ENCODE measurements at places on chromosomes 12 and 14.

- DNase-seq: no peak
Measured at GRCh38 chr14:23118506-23119362, at the start of gene CEBPE. CEBPE (minus strand) TSS chr14:23119255; CDS start chr14:23119091, 164 bp downstream.

DNA sequence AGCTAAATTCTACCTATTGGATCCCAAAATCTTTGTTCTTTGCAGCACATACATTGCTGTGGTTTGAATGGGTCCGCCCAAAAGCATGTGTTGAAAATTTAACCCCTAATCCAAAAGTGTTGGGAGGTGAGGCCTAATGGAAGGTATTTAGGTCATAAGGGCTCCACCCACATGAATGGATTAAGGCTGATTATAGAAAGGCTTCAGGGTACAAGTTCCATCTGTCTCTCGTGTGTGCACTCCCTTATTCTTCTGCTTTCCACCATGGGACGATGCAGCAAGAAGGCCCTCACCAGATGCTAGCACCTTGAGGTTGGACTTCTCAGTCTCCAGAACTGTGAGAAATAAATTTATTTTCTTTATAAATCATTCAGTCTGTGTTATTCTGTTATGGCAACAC lies 190.9 kb downstream of the SOX5 start:
- DNase-seq: no peak

DNA sequence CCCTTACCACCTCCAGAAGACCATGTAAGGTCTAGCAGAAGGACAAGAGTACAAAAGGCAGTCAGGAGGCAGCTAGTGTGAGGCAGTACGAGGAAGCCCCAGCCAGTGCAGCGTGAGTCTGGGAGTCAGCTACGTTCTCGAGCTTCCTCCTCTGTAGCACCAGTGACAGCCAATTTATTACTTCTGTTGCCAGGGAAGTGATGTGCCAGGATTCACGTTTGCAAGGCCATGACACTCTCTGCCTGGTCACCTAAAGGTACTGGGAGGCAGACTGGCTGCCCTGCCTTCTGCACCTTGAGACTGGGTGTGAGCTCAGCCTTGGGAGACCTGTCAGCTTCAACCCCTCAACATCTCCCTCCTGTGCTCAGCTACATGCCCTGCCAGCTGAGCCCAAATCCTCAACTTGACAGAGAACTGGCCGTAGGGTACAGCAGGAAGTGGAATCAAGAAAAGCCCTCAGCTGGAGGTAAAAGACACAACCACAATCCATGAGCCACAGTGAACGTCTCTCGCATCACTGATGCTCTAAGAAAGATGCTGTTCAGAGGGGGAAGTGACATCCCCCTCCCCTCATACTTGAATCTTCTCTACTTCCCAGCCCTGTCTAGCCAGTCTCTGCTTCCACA lies 182.5 kb upstream of the RGS6 start:
- DNase-seq: no peak

DNA sequence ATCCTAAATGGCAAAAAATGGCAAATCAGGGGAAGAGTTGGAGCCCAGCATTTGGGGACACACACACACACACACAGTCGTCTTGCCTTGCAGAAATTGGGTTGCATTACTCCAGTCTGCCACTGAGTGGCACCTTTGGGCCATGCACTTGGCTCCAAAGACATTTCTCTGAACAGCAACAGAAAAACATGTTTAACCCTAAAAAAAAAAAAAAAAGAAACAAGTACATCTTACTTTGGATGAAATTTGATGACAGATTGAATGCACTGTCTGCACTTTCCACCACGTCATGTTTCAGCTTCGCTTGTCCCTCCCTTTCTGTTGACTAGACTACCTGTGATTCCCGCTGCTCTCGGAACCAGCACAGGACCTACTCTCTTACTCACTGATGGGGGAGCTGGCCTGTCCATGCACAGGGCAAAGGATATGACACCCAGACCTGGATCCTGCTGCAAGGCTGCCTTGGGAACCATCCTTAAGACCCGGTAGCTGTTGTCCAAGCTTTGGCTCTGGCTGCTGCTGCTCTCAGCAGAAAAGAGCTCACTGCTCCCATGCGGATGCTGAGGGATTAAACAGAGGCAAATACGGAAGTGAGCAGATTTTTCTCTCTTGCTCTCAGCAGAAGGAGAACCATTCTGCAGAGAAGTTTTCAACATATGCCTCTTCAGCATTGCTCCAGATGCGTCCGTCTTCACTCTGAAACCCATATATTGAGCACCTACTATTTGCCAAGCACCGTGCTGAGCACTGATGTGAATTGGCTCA lies 376.8 kb downstream of the DPF3 start:
- peak; percentile 49 for DNase-seq

DNA sequence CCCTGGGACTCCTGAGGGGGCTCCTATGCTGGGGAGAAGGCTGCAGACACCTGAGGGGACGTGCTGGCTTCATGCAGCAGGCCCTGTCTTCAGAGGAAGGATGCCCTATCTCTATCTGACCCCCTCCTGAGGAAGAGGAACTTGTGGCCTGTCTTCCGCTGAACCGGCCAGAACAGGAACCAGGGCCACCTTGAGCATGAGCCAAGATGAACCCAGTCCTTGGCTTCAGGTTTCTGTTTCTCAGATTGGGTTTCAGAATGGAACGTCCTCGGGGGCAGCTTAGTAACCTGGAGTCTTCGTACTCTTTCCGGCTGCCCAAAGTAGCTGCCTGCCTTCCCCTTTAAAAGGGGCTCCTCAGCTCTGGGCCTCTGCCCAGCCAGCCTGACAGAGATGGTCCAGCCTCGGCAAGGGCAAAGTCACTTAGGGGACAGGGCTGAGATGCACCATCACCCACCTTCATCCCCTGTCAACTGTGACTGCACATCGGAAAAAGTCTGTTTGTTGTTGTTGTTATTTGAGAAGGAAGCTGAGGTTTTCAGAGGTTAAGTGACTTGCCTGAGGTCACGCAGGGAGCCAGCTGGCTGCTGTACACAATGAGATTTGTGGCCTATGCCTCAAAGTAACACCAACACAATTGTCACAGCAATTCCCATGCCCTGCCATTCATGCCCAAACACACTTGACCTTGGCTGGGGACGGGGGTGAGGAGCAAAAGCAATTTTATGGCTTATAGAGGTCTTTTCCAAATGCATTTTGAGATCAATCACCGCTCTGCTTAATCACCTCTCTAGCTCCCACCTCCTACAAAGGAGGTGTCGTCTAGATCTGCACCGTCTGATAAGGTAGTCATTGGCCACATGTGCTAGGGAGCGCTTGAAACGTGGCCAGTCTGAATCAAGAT lies 13.4 kb downstream of the ASB2 start:
- no peak for DNase-seq

- DNase-seq: no peak
Measured at GRCh38 chr14:28577187-28577586, 189.4 kb upstream of the FOXG1 start.

GRCh38 chr12:98544751-98545150 lies 29.4 kb downstream of the TMPO start:
- no peak for DNase-seq

GRCh38 chr12:97283297-97283696 lies 179.3 kb upstream of the RMST start:
- no peak for DNase-seq

- DNase-seq: no peak
Measured at GRCh38 chr12:43306066-43306465, 245.9 kb downstream of the ADAMTS20 start.

DNA sequence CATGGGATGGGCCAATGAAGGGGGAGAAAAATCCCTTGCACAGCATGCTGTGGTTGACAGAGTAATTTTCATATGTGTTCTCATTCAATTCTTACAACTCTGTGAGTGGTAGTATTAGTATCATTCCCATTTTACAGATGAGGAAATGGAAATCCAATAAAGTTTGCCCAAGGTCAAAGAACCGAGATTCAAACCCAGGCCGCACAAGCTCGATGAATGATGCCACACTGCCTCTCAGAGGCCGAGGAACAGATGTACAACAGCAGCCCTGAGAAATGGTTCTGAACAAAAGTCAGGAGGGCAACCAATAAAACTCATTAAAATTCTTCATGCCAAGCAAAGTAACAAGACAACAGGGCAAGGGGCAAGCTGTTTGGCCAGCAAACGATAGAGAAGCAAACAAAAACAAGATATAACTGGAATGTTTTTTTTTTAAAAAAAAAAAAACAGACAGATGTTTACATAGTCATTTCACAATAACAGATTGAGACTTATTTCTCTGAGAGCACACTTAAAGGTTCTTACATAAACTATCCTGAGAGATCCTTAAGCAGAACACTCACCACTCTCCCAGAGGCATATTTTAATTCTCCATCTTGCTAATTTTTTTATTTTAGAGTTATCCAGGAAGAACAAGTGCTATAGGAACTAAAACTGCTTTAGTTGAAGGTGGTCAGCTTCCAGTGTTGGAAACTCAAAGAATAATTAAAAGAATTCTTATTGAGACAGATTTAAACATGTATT lies 85.8 kb downstream of the EXOC5 start:
- no peak for DNase-seq

GRCh38 chr14:90523961-90524875 lies 127.4 kb downstream of the CALM1 start:
- no peak for DNase-seq

DNA sequence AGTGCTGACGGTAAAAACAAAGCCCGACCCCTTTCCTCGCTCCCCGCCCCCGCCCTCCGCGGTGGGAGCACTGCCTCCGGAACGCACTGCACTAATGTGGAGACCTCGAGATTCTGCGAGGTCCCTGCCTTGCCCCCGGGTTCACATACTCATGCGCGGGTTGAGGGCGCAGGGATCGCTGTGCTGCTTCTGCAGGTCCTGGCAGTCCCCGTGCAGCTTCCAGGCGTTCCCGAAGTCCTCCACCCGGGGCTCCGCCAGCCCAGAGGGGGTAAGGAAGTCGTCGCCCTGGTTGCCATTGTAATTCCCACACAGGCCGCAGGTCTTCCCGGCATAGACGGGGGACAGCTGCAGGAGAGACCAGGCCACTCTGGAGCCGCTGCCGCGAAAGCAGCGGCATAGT lies 66.8 kb downstream of the VWF start:
- DNase-seq: no peak

GRCh38 chr12:58007875-58008274 lies 66.5 kb downstream of the ATP23 start:
- DNase-seq: no peak

DNA sequence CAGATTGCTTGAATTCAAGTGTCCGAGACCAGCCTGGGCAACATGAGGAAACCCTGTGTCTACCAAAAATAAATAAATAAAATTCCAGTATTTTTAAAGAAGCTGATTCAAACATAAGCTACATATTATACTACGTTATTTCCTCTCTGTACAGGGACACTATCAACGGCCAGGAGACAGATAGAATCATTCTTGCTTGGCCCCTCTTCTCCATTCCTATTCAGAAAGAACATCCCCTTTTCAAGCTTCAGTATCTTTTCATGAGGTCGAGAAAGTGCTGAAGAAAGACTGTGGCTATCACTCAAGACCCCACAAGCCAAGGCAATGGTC lies 314 bp upstream of the DHRS7 start:
- DNase-seq: no peak

- peak; percentile 11 for DNase-seq
Measured at GRCh38 chr12:120944645-120945217, 33.6 kb upstream of the HNF1A start.

DNA sequence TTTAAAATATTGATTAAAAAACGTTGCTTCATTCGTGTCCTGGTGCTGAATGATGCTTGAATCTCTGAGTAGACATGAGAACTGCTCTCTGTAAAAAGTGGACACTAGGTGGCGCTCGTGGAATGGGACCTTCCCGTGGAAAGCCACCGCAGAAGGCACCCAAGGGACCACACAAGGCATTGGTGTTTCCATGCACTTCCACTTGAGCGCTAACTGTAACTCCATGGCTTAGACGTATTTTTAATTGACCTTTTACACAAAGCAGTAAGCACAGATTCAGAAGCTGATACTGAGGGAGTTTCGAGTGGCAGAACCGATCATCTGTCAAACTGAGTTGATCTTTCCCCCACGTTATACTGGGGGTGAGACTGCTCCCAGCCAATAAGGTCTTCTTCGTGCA lies 135.3 kb downstream of the PRKCH start:
- peak; percentile 57 for DNase-seq

- DNase-seq: no peak
Measured at GRCh38 chr12:24681570-24681969, 267.3 kb downstream of the BCAT1 start.

DNA sequence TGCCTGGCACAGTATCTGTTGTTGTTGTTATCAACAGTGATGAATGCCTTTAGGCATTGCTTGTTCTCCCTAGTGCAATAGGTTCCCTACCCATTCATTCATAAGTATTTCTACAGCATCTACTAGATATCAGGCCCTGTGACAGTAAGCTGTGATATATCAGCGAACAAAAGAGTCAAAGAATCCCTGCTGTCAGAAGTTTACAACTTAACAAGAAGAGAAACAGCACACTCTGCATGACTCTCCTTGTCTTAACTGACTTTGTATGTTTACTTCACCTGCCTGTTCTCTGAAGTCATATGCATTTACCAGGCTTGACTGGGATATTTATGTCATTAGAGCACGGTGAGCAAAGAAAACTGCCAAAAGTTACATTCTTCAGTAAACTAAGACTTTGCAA lies 452.2 kb upstream of the RPL10L start:
- DNase-seq: no peak

Measured in activated naive CD8-positive, alpha-beta T cell treated with anti-CD3 and anti-CD28 coated beads, Interleukin-2, amount 50 U/mL, for 16 hours (primary cell).